ENCODE measurements at places on chromosomes 3 and 15.

GRCh38 chr3:127835993-127836882, 13.9 kb upstream of the MGLL start:
- no peak for DNase-seq

DNA sequence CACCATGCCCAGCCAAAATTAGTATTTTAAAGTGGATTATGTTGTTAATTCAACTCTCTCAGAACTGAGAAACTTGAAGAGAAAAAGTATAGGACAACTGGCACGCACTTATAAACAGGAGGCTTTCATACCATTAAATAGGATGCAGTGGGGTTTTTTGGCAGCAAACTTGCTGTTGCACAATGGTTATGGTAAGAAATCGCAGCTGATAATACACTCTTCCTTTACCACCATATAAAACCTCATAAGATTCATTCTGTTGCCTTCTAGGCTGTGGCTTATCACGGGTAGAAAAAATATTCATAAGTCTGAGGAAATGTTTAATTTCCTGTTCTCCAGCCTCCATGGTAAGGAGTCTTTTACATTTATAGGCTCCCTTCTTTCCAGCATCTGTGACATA, 95.3 kb downstream of the TMCO5A start:
- no peak for DNase-seq

- DNase-seq: no peak
These were observed 29.5 kb upstream of the ZBBX start for GRCh38 chr3:167409611-167410010.

GRCh38 chr15:82980981-82981380, 5.0 kb upstream of the RAMAC start:
- DNase-seq: no peak

GRCh38 chr15:52617026-52617425, 48.2 kb upstream of the ARPP19 start:
- no peak for DNase-seq

- DNase-seq: no peak
These were observed 10.3 kb downstream of the CX3CR1 start for GRCh38 chr3:39269528-39269927.

DNA sequence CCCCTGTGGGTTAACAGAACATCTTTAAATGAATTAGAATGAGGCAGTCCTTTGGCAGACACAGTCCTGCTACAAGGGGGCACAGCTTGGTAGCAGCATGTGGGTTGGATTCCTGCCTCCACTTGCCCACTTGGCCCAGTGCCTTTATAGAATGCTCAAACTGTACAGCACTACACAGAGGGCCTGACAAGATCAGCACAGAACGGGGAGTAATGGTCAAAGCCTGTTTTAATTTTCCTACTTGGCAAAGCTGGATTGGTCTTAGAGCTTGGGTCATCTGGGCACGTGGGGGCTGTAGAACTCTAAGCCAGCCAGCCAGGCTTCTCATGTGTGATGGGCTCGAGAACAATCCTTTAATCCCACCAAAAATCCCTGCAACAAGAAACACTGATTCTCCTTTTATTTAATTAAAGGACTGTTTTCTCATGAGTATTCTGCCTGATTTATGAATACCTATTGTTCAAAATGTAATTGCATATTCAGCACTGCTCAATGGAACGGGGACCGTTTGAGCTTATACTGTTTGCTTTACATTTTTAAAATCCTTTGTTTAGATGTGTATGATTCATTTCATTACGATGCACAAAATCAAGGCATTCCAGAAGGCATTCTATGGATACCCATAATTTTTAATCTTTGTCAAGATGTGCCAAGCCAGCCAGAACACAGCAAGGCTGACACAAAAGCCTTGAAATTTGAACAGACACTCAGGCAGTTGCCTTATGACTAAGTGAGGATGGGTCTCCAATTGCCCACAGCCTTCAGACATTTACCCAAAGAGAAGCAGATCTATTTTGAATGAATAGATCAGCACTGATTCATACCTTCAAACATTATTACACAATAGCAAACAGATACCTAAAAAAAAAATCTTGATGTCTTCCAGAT, 249.3 kb upstream of the TGFBR2 start:
- no peak for DNase-seq

DNA sequence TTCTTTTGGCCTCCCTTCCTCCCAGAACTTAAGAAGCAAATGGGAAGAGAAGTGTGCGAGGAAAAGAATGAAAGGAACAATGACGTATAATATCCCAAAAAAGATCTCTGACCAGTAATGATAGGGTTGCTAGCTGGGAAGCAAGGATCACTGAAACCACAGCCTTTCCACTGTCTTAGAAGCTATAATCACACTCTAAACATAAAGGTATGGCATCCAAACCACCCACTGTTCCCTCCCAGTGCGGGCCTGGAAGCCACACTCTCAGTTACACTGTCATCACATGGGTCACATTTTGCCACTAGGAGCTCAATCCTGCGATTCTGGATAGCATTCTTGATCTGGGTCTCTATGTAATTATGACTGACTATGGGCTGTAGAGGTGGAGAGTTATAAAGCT, 131.6 kb upstream of the HACD2 start:
- no peak for DNase-seq

DNA sequence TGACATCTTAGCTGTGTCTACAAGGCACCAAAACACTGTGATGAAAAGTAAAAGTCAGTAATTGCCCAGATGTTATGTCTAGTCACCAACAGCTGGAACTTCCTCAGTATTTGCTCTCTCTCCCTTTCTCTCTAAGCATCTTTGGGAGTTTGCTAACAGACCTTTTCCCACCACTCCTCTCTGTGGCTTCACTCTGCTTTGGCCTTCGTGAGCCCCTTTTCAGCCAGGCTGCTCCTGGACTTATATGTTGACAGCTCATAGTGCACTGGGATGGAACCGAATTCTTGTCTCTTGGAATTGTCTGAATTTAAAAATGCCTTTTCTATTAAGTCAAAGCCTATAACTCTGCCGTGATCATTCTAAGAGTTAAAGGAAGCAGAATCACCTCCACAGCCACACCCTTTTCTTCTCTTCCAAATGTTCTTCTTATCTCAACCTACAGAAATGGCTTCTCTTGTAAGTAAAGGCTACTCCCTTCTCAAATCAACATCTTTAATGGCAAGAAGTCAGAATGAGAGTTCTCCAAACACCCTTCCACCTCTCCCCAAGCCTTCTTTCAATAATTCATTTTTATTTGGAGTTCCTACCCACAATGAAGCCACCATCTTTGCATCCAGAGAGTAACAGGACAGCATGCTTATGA, 17.2 kb upstream of the FOXP1 start:
- DNase-seq: no peak

- DNase-seq: no peak
These were observed 18.1 kb downstream of the FXR1 start for GRCh38 chr3:180930526-180930925.

DNA sequence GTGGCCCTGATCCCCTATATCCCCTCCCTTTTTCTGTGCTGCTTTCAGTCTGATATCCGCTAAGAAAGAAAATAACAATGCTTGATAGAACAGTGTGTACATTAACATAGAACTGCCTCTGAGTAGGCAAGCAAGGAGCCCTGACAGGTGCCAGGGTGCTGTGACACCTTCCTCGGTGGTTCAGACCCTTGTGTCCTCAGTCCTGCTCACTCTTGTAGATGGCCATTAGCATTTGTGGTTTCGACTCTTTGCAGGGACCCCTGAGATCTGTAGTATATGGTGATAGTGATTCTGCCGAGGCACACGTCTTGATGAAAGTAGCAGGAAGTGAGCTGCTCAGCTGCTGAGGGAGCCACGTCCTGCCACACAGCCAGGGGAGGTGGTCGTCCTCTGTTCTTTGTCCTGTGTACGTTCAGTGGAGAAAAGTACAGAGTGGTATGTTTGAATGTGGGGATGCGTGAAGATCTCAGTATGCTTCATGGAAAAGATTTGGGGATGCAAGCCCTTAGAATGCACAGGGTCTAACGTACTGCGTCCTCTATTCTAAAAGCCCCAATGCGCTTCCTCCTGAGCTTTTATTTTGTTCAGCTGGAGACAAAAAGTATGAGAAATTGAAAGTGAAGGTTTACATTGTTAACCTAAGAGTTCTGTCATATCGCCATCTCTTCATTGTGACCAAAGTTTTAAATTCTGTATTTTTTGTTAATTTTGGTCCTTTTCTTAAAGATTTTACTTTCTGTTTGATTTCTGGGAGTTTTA, 35.4 kb downstream of the PXYLP1 start:
- DNase-seq: no peak

DNA sequence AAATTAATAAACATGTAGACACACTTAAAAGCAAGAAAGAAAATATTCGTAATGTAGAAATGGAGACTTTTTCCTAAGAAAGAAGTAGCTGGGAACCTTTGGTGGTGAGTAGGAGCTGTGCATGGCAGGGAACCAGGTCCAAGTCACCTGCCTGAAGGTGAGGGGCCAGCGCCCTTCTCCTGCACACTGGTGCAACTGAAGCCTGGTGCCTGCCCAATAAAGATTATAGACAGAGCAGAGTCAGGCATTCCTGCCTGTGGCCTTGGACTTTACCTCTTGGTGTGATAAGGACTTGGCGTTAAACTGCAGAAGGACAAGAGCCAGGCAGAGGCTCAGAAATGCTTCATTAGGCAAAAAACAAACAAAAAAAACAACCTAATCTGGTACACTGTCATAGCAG, 14.2 kb downstream of the CFAP91 start:
- DNase-seq: no peak

DNA sequence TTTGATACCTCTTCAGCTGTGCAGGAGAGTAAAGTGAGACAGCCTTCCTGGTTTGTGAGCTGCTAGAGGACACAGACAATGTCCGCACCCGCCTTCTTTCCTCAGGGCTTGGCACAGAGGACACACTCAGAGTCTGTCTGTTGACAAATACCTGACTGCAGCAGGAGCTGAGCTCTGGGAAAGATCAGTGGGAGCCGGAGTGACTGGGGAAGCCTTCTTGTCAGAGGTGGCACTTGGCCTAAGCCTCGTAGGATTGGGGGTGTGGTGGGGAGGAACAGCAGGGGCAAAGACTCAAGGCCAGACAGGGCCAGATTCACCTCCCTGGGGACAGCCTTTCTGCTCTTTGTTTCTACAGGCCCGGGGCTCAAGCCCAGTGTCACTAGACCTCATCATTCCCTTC, 3.3 kb upstream of the IL17RC start:
- DNase-seq: no peak

DNA sequence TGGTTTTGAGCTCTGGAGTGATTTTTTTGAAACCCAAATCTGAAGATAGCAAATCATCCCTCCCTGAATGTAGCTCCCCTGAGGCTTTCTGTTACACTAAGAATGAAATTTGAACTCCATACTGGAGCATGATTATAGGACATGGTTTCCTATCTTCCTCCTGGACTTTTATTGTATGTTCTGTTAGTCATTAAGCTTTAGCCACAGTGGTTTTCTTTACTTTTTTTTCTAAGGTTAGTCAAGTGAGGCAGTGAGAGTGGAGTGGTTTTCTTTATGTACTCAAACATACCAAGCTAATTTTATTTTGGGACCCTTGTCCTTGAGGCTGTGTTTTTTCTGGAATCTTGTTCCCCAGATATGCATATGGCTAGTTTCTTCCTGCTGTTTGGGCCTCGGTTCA, 55.2 kb upstream of the FRMD4B start:
- DNase-seq: no peak

DNA sequence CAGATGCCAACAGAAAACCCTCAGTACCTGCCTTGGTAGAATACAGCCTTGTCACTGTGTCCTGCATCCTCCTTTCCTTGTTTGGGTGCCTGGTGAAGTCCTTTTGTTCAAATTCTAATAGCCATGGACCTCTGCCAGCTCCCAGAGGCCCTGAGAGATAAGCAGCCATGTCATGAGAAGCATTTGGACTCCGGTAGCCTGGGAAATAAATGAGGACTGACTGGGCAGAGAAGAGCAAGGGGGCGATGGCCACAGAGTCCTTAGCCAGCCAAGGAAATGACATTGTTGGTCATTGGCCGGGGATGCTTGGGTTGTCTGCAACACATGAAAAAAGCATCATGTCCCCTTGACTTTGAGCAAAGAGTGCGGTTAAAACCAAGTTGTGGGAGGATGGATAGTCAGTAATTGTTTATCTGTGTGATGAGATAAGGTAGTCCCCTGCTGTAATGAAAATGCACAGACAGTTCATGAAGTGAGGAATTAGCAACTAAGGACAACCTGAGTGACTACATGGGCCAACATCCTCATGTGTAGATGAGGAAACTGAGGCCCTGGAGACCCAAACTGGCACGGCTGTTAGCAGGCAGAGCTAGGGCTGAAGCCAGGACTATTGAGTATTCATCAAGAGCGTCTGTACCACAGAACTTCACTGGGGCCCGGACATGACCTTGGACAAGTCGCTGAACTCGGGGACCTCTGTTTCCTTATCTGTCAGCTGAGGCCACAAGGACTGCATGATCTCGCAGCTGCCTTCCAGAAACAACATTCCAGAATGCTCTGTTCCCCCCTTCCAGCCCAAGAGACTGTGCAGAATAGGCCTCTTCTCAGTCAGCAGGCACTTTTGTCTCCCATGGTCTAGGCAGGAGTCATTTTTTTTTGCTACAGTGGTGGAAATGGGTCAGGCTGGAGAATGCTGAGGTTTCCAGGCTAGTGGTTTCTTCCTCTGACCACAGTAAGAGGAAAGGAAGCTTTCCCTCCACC, 90.5 kb upstream of the CTDSPL start:
- no peak for DNase-seq

DNA sequence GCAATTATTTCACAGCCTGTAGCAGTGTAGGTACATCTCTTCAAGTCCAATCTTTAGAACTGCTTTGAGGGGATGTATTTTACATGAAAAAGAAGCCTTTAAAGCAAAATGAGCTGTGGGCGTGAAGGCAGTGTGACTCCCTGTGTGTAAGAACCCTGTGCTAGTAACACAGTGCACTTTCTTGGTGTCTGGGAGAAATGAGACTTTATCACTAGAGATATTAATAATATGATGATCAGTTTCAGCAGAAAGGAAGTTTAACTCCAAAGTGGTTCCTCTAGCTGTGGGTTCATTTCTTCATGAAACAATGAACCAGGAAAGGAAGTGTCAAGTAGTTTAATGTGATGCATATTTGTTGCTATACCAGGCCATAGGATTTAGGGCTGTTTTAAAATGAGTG, 41.5 kb downstream of the SLCO3A1 start:
- no peak for DNase-seq

DNA sequence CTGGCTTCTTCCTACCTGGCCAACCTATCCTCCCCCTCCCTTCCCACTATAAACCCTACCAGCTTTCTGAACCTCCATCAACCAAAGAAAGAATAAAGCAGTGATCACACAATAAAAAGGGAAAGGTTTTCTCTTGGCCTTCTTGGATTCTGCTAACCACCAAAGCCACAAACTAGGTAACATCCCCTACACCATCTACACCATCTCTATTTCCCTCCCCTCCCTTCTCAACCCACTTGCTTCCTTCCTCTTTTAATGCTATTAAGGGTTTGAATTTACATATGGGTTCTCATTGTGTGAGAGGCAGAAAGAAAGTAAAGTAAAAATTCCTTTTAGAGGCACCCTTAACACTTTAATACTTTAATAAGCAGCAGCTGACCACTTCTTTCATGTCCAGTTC, 25.8 kb upstream of the RSL24D1 start:
- DNase-seq: no peak

GRCh38 chr3:169299129-169299528, 364.4 kb downstream of the MECOM start:
- DNase-seq: no peak

All from stimulated activated CD8-positive, alpha-beta memory T cell treated with anti-CD3 and anti-CD28 coated beads, Interleukin-15, amount 100 ng/mL, for 4 hours (primary cell).